ENCODE measurements at places on chromosomes 4 and X. TPM values are rescaled to one million over a fixed set of nuclear protein-coding genes. Genes with fewer than 3 reads are reported as not detected.

The HERC3 gene
- 30.2 TPM for total RNA-seq

The MAGEB2 gene
- not detected for total RNA-seq

The EDA gene
- total RNA-seq: 4.2 TPM

The RNF128 gene
- not detected for total RNA-seq

The STPG2 gene
- total RNA-seq: not detected

The USP11 gene
- 25.7 TPM for total RNA-seq

The HOPX gene
- total RNA-seq: 126 TPM

The SCML2 gene
- total RNA-seq: 2.3 TPM

The SEPSECS gene
- total RNA-seq: 13.3 TPM

The PROM1 gene
- not detected for total RNA-seq

The UCP1 gene
- total RNA-seq: not detected

The HHIP gene
- total RNA-seq: not detected

The CXCL1 gene
- not detected for total RNA-seq

The CFAP99 gene
- total RNA-seq: not detected

Data from activated CD4-positive, alpha-beta memory T cell treated with anti-CD3 and anti-CD28 coated beads for 36 hours (primary cell).